ENCODE measurements at places on chromosomes 11 and 22. TPM values are rescaled to one million over a fixed set of nuclear protein-coding genes. Genes with fewer than 3 reads are reported as not detected.
A peak's percentile ranks its signal among the peaks of the same experiment; 100 is the strongest.

ABCC8 gene
- 80.5 TPM for total RNA-seq

DDX17 gene
- total RNA-seq: 531 TPM

NOX4 gene
- total RNA-seq: 3.7 TPM

TSPAN32 gene
- total RNA-seq: 2.6 TPM

FAM89B gene
- total RNA-seq: 56.1 TPM

DNA sequence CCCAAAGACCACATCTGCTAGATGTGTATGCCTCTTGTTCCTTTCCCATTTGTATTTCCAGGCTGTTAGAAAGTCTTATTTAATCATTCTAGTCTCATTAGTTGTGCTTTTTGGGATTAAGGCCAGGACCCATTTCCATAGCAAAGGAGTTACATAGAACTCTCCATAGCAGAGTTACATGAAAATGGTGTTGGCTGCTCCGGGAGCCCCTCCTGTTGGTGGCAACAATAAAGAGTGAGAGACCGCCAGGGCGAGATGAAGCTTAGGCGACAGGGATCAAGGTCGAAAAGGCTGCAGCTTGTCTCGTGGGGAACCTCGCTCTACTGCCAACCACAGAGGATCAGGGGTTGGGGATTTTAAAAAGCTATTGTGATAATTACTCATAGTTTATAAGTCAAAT lies 58.3 kb downstream of the GRIK4 start:
- no peak for DNase-seq

DNA sequence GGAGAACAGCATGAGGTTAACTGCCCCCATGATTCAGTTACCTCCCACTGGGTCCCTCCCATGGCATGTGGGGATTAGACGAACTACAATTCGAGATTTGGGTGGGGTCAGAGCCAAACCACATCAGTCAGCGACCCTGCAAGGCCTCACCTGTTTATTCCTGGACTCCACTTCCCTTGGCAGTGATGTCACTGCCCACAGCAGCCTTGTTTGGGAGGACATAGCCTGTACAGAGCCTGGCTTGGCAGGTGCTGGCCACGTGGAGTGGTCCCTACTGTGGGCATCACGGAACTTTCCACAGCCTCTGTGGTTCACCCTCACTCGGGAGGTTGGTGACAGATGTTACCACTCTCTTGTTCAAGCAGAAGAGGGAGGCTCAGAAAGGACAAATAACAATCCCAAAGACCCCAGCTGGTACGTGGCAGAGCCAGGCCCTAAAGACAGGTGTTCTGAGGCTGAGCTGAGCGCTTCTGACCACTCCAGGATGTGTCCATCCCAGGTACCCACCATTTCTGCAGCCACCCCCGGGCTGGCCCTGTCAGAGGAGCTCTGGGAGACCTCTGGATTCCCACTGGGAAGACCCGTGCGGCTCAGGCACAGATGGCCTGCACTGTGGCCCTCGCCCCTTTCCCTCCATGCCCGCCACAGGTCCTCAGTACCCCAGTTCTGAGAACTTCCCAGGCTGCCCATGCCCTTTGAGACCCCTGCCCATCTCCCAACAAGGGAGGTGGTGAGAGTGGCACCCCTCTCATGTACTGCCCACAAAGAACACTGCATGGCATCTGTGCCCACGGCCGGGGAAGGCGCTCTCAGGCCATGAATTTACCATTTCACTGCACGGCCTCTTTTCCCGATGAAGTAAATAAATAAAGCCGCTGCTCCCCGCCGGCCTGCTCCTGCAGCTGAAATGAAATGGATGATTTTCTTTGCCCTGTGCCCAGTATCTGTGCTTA lies 605.8 kb downstream of the TBC1D22A start:
- peak; percentile 54 for DNase-seq

- DNase-seq: no peak
Measured at GRCh38 chr11:75797116-75797515, 17.9 kb upstream of the UVRAG start.

DNA sequence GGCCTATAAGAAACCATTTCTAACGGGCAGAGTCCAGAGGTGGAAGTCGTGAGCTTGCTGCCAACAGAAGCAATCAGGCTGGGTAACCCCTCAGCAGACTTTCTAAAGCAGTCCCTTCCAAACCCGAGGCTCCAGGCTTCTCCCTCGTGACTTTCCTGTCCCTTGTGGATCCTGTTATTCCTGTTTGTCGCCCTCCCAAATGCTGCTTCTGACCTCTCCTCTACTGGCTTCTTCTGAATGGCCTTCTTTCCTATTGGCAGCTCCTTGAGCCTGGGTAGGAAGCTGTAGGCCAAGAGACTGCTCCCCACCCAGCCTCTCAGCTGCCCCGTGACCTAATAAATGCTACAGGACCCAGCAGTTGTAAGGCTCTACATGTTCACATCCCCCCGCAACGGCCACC lies 35.0 kb downstream of the MAFF start:
- no peak for DNase-seq

DNA sequence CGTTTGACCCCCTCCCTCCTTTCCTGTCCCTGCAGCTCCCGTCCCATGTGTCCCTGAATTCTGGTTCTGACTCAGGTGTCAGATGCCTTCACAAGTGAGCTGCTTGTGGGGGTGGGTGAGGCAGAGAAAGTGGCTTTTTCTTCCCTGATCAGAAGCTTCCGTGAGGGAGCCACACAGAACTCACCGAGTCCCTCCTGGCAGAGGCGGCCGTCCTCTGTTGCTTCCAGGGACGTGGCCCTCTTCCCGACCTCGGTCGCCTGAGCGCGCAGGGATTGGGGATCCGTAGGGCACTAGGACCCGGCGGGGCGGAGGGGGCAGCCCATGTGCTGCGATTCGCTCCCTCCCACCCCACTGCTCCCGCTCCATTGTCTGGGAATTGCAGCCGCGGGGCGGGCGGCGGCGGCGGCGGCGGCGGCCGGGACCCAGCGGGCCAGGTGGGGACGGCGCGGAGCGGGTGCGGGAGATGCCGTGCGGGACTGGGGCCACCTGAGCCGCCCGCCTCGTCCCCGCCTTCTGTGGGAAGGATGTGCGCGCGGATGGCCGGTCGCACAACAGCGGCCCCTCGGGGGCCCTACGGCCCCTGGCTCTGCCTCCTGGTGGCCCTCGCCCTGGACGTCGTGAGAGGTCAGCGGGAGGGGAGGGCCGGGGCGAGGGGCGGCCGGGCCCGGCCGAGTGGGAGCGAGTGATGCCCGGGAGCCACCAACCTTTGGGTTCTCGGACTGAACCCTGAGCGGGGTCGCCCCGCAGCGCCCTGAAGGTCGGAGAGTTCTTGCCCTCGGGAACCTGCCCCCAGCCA lies at the start of gene TMEM132A:
Gene TMEM132A, plus strand, starts transcription at position 351 of the 796 bp plus-strand sequence. Its CDS starts 174 bp downstream, at position 525.
- peak; percentile 85 for DNase-seq

- no peak for DNase-seq
Measured at GRCh38 chr22:33697640-33698039, 222.6 kb downstream of the LARGE1 start.

GRCh38 chr22:43895986-43896645 lies 4.3 kb upstream of the PNPLA5 start:
- DNase-seq: no peak

DNA sequence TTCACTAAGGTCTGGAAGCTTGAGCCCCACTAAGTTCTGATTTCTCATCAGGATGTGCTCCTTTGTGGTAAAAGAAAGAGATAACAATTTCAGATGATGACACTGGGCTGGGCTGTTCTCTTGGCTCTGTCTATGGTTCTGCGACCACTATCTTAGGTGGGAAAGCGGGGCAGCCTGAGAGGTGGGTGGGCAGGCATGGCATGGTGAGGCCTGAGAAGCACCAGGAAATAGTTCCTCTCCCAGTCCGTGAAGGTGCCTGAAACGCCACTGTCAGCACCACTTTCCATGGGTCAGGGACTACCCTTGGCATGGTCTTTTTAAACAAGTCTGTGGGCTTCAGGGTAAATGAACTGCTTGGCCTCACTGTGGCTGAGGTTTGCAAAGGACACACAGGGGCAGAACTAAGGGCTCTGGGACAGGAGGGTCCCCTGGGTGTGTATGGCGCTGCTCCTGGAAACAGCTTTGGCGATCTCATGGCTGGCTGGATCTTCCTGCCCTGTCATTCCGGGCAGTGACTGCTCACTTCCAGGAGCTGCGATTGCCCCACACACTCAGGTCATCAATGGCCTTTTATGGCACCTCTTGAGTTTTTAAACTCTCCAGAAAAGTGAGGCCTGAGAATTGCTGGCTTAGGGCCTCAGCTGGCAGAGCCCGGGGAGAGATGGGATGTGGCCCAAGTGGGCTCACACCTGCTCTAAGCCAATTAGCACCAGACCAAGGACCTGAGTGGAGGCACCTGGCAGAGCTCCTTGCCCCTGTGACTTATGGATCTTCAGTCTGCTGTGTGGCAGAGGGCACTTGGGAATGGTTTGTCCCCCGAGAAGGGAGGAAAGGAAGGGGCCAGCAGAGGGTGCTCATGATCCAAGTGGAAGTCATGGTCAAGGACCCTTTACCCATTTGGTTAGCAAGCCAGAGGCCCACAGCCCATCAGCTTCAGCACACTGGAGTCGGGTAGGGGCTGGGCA lies 55.6 kb upstream of the LYVE1 start:
- DNase-seq: no peak

- DNase-seq: no peak
Measured at GRCh38 chr11:132895340-132895739, 637.0 kb downstream of the OPCML start.

GRCh38 chr11:122877732-122878131 lies 4.8 kb upstream of the JHY start:
- no peak for DNase-seq

GRCh38 chr11:2743427-2744110 lies 43.8 kb upstream of the KCNQ1OT1 start:
- DNase-seq: no peak

DNA sequence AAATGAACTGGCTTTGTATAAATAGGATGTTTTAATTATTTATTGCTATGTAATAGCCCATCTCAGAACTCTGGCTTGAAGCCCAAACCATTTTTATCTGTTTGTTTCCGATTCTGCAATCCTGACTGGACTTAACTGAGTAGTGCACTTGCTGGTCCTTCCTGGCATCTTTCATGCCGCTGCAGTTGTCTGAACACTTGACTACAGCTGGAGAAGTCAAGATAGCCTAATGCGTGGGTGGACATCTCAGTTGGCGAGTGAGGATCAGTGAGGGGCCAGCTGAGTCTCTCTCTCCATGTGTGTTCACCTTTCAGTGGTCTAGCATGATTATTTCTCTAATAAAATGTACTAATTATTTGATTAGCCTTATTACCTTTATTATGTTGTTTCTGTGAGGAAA lies 105.8 kb downstream of the PRMT3 start:
- no peak for DNase-seq

GRCh38 chr22:32414191-32414590 lies 2.1 kb upstream of the RTCB start:
- no peak for DNase-seq

DNA sequence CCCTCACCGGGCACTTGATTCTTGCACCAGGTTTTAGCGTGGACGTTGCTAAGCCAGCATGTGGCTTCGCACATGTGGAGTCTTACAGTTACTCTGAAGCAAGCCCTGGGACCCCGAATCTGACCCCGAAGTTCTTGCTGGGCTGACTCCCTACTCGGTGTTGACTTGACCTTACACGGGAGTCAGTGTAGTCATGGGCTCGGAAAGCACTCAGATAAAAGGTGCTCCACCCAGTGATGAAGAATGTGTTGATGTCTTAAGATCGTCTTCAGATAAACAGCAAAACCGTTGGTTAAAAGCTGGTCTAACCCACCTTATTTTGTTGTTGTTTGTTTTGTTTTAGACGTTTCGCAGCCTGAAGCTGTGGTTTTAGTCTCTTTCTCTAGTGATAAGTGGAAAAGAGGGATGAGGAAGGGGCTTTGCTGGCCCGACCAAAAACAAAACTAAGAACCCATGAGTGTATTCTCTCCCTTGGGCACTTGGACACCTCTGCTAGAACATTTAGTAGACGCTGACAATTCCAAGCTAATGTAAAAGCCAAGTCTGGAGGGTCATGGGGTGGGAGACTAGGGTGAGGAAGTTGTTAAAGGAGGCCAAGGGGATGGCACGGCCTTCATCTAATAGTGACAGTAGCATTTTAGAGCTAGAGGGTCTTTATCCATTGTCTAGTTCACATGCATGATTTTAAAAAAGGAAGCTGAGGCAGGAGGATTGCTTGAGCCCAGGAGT lies 69.9 kb downstream of the BCR start:
- DNase-seq: no peak

DNA sequence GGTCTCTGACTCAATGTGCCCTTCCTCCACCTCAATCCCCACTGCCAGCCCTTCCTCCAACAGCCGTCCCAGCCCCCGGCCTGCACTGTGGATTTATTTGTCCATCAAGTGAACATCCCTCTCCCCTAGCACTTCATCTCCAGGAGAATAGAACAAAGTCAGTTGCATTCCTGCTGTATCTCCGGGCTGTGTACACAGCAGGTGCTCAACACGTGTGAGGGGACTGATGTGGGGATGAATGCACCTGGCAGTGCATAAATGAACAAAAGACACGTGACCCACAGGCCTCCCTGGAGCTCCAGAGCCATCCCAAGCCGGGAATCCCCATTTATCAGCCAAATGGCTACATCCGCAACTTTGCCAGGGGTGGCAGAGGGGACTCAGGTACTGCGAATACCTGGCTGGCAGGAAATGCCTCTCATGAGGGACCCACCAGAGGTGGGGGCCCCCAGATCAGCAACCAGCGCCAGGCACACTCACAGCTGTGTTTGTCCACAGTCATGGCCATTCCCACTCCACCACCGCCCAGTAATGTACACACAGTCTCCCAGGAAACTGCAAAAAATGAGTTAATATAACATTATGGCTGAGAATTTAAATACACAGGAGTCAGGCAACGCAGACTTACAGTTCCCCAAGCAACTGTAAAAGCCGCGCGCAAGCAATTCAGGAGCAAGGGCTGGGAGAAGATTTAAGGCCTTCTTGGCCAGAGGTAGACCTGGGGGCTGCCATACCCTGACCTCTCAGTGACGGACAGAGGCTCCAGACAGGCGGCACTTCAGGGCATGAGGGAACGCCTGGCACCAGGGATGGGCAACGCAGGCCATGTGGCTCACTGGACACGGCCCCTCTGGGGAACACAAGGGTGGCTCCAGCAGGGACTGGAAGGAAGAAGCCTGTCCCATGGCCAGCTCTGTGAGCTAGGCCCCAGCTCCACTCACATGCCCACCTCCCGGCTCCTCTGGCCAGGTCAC lies 50.3 kb upstream of the TCF20 start:
- no peak for DNase-seq

DNA sequence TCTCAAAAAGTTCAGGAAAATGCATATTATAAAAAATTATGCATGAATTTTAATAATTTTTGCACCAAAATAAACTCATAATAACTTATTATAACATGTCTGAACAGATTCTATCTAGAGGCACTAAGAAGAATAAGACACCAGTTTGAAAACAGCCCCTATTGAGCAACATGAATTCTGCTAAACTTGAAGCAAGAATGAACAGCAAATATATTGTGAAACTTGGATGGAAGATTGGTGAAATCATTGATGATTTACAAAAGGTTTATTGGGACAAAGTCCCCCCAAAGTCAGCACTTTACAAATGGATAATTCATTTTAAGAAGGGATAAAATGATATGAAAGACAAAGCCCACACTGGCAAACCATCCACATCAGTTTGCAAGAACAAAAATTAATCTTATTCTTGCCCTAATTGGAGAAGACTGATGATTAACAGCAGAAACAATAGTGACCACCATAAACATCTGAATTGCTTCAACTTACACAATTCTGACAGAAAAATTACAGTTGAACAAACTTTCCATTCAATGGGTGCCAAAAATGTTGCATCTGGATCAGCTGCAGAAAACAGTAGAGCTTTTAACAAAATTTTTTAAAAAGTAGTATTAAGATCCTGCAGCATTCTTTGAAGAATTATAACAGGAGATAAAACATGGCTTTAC lies 257.5 kb upstream of the FAT3 start:
- no peak for DNase-seq

All from type B pancreatic cell (in vitro differentiated cells).